ENCODE measurements at places on chromosomes 4 and X. TPM values are rescaled to one million over a fixed set of nuclear protein-coding genes. Genes with fewer than 3 reads are reported as not detected.

Gene ITIH6
- not detected for total RNA-seq

Gene GAGE1
- not detected for total RNA-seq

Gene CSAG2
- total RNA-seq = not detected

Gene CT45A5
- total RNA-seq = not detected

Gene BMP15
- total RNA-seq = not detected

Gene ARX
- total RNA-seq = not detected

Gene ARMCX4
- 19.2 TPM for total RNA-seq
